ENCODE measurements at places on chromosomes 1 and 21. TPM values are rescaled to one million over a fixed set of nuclear protein-coding genes. Genes with fewer than 3 reads are reported as not detected.

RHBG gene
- total RNA-seq, result 2.1 TPM

MAP3K21 gene
- total RNA-seq, result 1.5 TPM

OR2AK2 gene
- not detected for total RNA-seq

HRNR gene
- total RNA-seq, result not detected

MAN1C1 gene
- 7.9 TPM for total RNA-seq

CDCA8 gene
- 3.3 TPM for total RNA-seq

OR2M7 gene
- not detected for total RNA-seq

RNF186 gene
- total RNA-seq, result not detected

GRCh38 chr1:112702067-112702395 is 4.9 kb downstream of the RHOC start:
- no peak for DNase-seq

- peak; percentile 96 for DNase-seq
These were observed 156.9 kb downstream of the DHRS3 start for GRCh38 chr1:12460911-12461621.

DNA sequence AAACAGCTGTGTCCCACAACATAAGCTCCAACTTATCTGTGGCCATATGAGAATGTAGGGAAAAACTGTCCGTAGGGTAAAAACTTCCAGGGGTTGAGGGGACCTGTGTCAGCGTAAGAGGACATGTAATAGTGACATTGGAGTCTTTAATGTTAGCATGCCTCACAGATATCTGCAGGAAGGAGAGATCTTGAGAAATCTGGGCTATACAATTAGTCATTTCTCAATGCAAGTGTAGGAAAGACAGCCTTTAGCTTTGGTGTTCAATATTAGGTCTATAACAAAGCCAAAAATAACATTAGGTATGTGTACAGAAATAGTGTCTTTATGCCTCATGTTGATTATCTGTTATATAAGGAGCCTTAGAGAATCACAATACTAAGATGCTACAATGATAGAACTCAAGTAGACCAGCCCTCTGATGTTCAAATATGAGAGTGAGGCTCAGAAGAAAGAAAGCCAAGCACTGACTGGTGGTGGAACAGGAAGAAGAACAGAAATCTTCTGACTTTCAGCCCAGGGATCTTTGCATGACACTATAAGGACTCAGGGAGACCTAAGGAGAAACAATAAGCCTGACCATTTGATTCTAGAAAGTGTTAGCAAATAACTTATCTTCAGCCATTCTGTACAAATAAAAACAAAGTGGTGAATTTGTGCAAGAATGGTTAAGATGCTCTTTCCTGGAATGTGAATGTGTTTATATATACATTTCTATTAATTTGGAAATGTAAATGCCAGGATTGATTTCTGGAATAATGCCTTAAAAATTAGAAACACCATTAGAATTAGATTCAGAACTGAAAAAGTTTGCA is 152.6 kb downstream of the ZC3H11B start:
- no peak for DNase-seq

GRCh38 chr1:17101261-17101660 is 18.0 kb downstream of the PADI2 start:
- DNase-seq, result no peak

DNA sequence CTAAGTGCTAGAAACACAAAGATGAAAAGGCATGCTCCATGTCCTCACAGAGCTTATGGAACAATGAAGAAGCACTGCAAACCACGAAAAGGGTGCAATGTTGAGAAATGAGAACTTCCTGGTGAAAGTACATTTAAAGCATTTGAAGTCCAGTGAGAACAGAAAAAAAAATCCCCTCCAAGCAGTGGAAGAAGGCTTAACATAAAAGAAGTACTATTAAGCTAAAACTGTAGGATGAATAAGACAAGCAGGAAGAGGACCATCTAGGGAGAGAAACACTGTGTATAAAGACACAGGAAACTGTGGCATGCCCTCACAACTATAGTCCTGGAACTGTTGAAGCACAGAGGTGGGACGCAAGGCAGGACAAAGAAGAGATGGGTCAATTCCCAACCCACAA is 10.0 kb downstream of the TP53BP2 start:
- DNase-seq, result no peak

DNA sequence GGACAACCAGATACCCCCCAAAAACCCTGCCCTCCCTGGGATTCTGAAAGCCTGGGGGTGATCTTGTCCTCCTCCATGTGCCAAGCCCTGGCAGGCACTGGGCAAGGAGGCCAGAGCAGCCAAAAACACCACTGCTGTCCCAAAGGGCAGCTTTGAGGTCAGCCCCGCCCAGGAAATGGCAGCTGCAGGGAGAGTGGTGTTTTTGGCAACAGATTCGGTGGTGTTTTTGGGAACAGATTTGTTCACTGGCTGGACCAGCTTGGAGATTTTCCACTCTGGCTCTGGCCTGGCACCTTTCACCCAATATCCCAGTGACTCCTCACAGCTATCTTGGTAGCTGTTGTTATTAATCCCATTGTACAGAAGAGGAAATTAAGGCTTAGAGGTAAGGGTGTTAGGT is 34.7 kb downstream of the LRP8 start:
- no peak for DNase-seq

DNA sequence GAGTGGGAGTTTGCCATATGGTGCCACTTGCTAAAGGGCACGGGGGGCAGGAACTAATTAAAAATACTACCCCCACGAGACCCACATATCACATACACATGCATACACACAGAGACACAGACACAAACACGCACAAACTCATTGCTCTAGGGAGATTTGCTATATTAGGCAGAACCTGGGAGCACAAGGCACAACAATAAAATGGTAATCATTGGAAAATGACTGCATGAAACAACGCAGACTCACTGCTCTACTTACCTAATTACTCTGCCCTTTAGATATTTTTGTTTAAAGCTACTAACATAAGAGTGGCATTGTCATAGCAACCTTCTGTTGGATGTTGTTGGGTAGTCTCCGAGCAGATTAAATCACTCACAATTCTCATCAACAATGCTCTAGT is 20.3 kb upstream of the RGS4 start:
- no peak for DNase-seq

DNA sequence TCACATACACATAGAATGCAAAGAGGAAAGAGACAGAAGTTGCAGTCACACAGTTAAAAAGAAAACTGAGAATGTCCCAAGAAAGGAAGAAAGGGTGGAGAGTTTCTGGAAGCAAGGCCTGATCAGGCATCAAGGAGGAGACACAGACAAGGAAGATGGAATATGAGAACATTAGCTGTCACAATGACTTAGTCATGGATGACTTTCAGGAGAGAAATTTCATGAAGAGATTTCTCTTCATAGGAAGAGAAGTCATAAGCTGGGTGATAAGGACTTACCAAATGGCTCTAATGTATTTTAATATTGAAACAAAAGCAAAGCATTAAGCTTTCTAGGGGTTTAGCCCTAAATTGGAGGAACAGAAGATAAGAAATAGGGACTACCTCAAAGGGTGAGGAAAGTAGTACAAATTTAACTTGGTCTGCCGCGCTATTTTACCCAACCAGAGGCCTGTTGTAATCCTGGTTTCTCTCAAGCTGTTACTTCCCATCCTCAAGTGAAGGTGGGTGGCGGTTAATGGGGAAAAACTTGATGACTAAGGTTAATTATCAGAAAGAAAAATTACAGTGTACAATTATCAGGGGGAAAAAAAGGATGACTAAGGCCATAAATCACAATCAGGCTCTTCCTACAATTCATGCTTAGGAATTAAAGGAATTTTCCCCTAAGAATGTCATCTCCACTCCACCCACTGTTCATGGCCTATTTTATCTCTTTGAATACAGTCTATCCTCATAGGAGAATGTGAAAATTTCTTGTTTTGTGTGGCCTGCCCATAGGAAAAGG is 93.9 kb upstream of the ADGRL2 start:
- no peak for DNase-seq

DNA sequence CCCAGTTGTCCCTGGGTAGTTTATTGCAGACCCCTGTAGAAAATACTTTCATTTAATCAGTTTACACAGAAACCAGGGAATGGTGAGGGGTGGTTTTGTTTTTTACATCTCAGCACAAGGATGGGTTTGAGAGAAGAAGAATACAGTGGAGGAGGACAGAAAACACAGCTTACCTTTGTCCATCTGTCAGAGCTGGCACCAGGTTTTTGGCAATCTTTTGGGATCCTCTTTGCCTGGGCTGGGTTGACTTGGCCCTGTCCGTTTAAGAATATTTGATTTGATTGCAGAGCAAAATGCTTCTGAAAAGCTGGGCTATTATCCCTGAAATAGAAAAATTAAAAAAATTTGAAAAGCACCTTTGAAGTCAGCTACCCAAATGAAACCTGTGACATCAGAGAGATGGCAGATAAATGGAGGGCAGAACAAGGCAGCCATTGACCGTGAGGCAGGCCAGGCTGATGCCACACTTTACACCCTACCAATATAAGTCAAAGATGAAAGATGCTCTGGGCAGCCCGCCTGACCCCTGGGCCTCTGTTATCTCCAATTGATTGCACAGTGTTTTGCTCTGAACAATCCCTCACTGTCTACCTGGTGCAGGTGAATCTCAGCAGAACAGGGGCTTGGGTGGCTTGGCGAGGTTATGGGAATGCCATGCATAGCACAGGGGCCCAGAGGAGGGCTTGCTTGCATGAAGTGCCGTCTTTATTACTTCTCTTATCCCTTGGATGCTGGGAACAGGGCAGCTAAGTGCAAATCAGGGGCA is 218.8 kb downstream of the LMX1A start:
- no peak for DNase-seq

DNA sequence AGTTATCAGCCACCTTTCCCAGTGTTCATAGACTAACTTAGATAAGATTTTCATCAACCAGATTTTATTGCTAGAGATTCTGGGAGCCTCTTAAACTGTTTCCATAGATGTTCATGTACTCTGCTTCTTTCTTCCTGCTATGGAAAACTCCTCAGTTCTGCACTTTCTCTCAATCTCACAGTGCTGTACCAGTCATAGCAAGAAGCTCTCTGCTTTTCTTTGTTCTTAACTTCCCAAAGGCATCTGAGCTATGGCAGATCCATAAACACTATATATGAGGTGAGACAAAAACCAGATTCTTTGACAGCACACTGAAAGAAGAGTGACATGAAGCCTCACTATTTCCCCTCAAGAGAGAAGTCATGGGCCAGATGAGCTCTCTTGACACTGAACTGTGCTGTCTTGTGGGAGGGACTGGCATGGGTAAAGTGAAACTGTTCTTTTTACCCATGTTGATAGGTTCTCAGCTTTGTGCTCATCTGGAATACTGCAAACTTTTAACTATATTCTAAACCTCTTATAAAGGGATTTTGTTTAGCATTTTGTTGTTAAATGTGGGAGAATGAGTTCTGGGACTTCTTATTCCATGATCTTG is 64.2 kb upstream of the LYPLAL1 start:
- DNase-seq, result no peak

GRCh38 chr1:109728870-109729269 is 12.0 kb downstream of the GSTM3 start:
- DNase-seq, result no peak

DNA sequence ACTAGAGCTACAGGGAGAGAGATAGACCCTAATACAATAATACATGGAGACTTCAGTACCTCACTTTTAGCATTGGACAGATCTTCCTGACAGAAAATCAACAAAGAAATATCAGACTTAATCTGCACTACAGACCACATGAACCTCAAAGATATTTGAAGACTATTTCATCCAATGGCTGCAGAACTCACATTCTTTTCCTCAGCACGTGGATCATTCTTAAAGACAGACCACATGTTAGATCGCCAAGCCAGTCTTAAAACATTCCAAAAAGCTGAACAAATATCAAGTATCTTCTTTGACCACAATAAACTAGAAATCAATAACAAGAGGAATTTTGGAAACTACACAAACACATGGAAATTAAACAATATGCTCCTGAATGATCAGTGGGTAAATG is 576.0 kb downstream of the KIF26B start:
- no peak for DNase-seq

- no peak for DNase-seq
These were observed 65.6 kb downstream of the GTF2B start for GRCh38 chr1:88825721-88826120.

DNA sequence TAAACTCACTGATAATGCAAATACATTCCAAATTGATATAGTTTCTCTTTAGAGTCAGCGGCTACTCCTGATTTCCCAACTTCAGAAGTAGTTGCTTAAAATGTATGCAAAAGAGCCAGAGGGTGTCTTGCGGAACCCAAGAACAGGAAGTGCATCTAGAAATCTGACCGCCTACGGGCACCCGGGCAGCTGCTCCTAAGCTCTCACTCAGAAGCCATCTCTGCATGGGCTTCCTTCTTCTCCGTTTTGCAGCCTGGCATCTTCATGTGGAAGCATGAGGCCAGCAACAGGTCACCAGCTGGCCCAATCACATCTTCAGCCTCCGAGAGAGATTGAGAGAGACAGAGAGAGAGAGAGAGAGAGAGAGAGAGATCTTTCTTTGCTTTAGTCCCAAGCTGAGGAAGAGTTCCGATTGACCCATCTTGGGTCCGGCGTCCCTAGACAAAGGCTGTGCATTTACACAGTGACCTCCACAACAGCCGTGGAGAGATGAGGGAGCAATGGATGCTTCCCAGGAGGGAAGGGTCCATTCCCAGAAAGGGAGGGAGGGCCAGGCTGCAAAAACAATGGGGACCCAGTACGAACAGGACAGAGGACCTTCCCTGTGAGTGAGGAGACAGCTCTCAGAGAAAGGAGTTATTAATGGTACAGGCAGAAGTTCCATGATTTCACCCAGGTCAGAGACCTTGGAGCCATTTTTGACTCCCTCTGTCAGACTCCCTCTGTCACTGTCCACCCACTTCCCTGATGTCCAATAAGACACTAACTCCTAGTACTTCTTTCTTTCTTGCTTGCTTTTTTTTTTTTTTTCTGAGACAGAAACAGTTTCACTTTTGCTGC is 28.2 kb upstream of the SLC30A1 start:
- no peak for DNase-seq

DNA sequence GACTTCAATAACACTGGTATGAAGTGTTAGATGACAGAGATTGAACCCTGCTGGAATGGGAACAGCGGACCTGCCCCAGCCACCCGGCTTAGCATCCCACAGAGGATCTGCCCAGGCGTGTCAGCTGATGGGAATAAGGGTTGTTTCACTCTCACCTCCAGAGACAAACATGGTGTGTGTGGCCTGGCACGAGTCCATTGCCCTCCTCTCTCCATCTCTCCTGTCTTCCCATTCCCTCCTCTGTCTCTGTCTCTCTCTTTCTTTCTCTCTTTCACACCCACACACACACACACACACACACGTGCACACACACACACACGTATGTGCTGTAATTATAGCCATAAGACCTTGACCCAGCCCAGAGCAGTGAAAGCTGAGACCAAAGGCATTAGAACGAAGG is 200.2 kb downstream of the HIVEP3 start:
- no peak for DNase-seq

GRCh38 chr1:119219711-119220110 is 79.3 kb upstream of the WARS2 start:
- DNase-seq, result no peak

All from skin of body (tissue), 3 donors.